ENCODE measurements at places on chromosomes 16 and 17.

DNA sequence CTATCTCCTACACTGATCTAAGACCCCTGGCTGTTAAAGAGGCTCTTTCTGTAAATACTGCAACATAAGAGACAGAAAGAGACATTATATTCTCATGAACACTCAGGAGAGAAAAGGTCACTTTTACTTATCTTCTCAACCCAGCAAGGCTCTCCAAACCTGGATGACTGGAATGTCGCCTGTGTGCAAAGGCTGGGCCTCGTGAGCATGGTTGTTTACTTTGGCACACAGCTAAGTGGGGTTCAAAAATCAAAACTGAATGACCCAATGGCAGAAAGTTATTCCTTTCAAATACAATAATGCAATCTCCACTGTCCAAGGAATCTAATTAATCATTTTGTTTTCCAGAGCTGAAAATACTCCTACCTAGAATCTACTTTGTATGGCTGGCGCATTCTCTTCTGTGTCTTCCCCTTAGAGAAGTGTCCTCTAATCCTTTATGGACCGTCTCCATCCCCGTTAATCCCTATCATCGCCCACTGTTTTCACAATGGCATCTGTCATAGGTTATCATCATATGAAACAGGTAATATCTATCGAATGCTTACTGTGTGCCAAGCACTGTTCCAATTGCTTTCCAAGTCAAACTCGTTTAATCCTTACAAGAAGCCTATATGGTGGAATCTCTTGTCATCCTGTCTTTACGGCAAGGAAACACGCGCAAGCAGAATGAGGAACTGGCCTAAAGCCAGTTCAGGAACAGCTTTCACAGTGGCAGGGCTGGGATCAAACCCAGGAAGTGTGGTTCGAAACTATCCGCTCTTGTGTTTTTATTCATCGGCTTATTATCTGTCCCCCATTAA is 1.3 kb downstream of the SLX4 start:
- DNase-seq, result no peak

GRCh38 chr17:72922219-72922618 is 170.3 kb downstream of the SLC39A11 start:
- DNase-seq, result no peak

- no peak for DNase-seq
These were observed 2.8 kb upstream of the ABCA8 start for GRCh38 chr17:68957944-68958343.

GRCh38 chr17:50956750-50957523 is 90.8 kb upstream of the TOB1 start:
- peak; percentile 48 for DNase-seq

- no peak for DNase-seq
These were observed 184.7 kb downstream of the COPRS start for GRCh38 chr17:31674305-31674704.

GRCh38 chr16:68447653-68448359 is 502 bp downstream of the SMPD3 start:
- no peak for DNase-seq
